Activated CD8-positive, alpha-beta memory T cell treated with anti-CD3 and anti-CD28 coated beads, Interleukin-2, amount 50 U/mL, for 4 hours (primary cell): ENCODE measurements at places on chromosomes 7 and 10.

- DNase-seq = no peak
These were observed 3.5 kb upstream of the GHITM start for GRCh38 chr10:84135836-84136235.

- DNase-seq = no peak
These were observed 472 bp upstream of the ADAM22 start for GRCh38 chr7:87933605-87933952.

DNA sequence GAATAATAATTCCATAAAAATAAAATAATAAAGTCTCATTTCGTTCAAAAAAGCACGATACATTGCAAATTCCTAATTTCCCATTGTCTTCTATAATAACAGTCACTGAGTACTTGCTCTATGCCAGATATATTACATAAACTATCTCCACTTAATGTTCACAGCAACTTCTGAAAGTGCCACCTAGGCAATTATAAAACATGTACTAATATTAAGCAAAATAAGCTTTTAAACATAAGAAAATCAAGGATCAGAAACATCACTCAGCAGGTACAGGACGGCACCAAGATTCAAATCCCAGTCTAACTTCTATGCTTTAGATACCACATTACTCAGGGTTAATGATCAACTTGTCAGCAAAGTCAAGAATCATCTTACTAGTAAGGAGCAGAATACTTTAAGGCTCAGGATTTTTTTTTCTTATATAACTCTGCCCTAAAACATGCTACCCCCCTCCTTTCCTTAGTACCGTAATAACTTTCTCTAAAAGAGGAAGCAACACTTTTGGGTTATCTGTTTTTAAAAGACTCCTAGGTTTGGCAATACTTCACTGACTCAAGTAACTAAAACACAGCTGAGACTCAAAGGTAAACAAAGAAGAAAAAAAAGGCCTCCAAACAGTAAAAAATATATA is 51.3 kb downstream of the USP6NL start:
- no peak for DNase-seq

DNA sequence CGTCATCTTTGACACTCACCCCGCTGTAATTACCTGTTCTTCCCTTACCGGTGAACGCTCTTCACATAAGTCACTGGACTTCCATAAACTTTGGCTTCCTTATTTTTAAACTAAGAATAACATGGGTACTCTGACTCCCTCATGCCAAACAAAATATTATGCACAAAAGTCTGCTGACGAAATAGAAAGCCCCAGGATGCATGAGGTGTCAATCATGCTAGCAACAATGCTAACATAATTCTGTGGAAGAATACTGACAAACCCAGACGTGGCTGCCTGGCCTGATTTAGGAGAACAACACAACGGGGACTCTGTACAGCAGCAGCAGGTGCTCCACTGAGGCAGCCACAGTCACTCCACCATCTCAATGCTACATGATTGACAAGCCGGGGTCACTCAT is 137.5 kb downstream of the CCDC71L start:
- no peak for DNase-seq

- DNase-seq = no peak
These were observed 1.8 kb downstream of the SH2D4B start for GRCh38 chr10:80539421-80540031.

DNA sequence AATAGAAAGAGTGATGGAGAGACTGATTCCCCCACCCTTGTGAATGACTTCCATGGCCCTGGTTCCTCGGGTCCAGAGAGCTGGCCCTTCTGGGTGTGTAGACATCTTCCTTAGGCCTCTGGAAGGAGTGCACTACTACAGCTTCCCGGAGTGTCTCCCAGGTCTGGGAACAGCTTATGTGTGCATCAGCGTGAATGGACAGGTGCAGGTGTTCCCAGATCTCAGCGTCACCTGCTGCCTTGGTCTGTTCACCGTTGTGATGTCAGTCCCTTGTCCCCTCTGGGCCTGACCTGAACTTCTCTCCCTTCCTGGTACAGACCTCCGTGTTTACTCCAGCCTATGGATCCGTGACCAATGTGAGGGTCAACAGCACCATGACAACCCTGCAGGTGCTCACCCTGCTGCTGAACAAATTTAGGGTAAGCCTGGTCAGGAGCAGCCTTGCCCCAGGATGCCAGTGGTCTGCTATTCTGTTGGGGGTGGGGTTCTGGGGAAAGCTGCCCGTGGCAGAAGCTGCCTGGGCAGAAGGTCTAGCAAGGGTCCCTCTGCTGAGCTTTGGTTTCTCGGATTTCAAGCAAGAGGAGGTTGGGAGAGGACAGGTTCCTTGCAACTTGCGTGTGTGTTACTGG is 10.5 kb upstream of the DEPP1 start:
- DNase-seq = no peak

- DNase-seq = no peak
These were observed 27.9 kb upstream of the WDR11 start for GRCh38 chr10:120823266-120823665.

DNA sequence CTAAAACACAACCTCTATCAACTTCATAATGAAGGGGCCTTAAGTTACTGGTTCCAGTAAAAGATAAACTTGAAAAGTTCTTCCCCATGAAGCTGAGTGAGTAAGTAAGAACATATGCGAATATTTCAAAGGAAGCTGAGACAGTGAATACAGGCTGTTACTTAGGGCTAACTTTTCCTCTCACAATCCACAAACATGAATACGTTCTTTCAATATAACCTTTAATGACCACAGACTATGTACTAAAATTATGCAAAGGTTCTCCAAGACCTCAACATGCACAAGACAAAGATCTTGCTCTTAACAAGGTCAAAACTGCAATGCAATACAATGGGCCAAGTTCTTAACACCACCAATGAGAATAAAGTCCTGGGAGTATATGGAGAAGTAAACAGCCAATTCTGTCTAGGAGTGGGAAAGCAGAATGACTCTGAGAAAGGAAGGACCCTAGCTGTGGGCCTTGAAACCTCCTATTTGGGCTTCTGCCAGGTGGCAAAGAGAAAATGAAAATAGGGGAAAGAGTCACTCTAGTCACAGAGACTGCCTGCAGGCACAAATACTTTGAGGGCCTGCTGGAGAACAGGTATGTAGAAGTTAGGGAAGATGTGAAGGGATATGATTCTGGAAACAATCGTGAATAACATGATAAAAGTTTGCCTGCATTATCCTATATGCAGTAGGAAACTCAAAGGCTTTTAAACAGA is 43.7 kb downstream of the OSBPL3 start:
- no peak for DNase-seq

DNA sequence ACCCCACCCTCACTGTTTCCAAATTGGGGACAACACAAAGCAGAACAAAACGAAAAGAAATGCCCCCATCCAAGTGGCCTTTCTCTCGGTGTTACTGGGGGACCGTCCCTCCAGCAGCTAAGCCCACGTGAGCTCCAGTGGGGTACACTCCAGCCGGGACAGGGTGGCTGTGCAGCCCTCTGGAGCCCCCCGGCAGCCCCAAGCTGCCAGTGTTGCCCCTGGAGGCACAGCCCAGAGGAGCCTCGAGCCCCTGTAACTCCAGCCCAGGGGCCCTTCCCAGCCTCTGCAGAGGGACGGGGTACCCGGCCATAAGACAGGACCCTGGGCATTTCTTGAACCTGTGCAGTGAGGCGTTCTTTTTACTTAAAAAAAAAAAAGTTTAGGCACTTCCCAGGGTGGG is 124.5 kb upstream of the KCTD7 start:
- no peak for DNase-seq

GRCh38 chr10:71784679-71785272 is 11.5 kb upstream of the VSIR start:
- DNase-seq = no peak

DNA sequence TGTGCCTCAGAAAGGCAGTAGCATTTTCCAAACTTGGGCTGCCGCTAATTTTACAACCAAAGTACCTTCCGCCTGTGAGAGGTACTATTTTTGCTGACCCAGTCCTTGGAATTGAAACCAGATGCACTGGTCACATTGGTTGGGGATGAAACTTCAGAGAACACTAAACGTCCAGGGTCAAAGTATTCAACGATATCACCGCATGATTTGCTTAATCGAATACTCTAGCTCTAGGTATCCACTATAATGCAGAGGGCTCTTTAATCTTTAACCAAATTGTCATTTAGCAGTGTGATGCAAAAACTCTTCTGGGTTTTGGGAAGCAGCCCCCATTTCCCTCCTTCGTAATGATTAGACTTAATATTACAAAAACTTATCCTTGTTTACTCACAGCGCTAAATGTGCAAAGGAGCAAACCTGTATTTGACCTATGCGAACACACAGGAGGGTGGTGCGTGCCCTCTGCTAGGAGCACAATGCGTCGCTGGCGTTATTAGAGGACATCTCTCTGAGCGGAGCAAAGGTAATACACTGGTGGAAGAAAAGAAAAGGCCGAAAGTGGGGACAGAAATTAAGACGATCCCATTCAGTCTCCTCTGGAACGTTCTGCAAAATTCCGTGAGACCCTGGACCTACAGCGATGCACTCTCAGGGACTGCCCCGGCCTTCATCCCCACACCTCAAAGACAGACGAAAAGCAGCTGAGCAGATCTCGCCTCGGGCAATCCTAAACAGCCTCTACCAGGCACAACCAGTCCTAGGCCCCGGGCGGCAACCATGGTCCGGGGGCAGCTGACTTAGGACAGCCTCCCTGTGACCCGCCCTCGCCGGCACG is 916 bp upstream of the EEPD1 start:
- DNase-seq = no peak

- no peak for DNase-seq
These were observed 95.5 kb downstream of the NKX6-2 start for GRCh38 chr10:132690401-132690800.

DNA sequence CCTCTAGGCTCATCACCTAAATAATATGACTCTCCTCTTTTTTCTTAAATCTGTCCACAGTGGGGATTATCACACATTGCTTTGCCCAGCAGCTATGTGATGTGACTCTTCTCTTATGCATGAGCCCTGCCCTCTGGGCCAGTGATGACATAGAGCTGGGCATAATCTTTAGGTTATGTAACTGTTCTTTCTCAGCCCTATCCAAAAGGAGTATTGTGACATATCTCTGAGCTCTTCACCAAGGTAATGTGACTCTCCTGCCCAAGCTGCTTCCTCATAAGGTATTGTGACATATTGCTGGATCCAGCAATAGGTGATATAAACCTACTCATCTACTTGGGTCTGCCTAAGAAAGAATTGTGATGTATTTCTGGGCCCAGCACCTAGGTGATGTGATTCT is 37.7 kb upstream of the ZNF107 start:
- DNase-seq = no peak

- DNase-seq = no peak
These were observed 6.0 kb downstream of the PPIA start for GRCh38 chr7:44802418-44803025.
